ENCODE measurements at places on chromosomes 5 and 9. TPM values are rescaled to one million over a fixed set of nuclear protein-coding genes. Genes with fewer than 3 reads are reported as not detected.

Gene LCN9
- total RNA-seq: not detected

Gene SLCO6A1
- total RNA-seq: not detected

Gene SLC6A18
- not detected for total RNA-seq

Gene IL7R
- not detected for total RNA-seq

DNA sequence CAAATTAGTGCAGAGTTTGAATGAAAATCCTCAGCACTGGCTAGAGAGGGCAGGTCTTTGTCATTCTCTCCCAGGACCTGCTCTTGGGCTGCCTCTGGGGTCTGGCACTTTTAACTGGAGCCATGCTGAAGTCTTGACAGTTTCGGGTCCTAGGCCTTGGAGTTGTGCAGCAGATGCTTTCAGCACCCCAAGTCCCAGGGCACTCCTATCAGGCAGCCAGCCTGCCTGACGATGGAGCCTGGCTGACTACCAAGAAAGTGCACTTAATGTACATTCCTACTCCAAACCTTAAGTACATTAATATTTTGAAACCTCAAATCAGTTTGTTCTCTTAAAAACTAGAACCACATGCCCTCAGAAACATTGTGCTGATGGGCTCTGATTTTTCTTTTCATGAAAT is 69.3 kb upstream of the CXCL14 start:
- no peaks in the 10 kb centered on the region for H3K27me3 ChIP-seq
- no peaks in the 10 kb centered on the region for H3K4me1 ChIP-seq

GRCh38 chr9:120873512-120873911 is 3.5 kb downstream of the PHF19 start:
- peaks cover 61% of the 10 kb centered on the region for H3K4me1 ChIP-seq
- H3K27ac ChIP-seq: peak overlapping the region; percentile 99
- H3K27me3 ChIP-seq: no peaks in the 10 kb centered on the region
- peaks cover 43% of the 10 kb centered on the region for H3K36me3 ChIP-seq
- H3K4me3 ChIP-seq: no peak overlapping the region
- DNase-seq: peak; percentile 59

DNA sequence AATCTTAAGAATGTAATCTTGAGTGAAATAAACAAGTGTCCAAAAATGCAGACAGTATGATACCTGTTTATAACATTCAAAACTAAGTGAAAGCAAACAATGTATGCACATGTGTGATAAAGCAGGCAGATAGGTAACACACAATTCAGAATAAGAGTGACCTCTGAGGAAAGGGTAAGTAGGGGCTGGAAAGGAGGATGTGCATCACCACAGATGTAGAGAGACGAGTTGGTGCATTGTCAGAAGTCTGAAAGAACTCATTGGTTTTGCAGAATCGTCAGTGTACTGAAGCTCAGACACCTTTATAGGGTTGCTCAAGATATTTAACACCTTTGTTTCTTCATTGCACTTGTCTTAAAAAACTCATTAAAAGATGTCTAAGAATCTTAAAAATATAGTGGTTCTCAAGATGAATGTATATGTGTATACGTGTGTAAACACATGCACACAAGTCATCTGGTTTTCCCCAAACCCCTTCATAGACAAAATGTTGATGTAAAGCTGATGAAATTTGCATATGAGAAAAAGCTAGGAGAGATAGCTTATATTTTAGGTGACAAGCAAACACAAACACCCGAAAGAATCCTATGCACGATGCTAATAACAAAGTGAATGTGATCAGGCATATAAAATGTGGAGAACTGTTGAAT is 197.6 kb upstream of the MEF2C start:
- no peak for DNase-seq
- H3K27me3 ChIP-seq: no peaks in the 10 kb centered on the region
- no peak overlapping the region for H3K4me3 ChIP-seq
